Activated CD8-positive, alpha-beta memory T cell treated with anti-CD3 and anti-CD28 coated beads, Interleukin-2, amount 50 U/mL, for 4 hours (primary cell): ENCODE measurements at places on chromosomes 5 and 9.

DNA sequence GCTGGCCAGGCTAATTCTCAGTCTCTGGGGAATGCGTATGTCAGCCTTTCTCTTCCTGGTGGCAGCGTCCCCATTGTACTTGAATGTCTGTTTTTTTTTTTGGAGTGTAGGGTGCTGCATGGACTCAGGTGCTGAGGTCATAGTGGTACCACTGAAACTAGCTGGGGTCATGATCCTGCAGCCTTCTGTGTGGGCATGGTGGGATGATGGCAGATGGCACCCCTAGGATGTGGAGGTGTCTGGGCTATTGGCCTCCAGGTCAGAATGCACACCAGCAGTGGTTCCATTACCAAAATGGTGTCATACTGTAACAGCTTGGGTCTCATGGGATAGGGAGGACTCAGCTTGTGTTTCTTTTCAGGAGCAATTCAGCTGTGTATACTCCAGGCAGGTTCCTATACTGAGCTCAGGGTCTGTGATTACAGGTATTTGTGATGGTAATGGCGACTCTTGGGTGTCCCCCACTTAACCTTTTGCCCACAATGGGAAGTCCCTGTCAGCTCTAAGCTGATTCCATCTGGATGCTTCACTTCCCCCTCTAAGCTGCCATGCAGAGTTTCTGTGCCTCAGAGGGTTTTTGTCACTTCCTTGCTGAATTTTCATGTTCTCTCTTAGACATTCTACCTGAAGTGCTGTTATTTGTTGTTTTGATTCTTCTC is 17.9 kb downstream of the HSD17B4 start:
- DNase-seq = no peak

- no peak for DNase-seq
Observed at GRCh38 chr5:94694671-94695070, 76.2 kb downstream of the SLF1 start.

GRCh38 chr9:100474924-100475276 is 2.0 kb downstream of the TMEFF1 start:
- DNase-seq = no peak

DNA sequence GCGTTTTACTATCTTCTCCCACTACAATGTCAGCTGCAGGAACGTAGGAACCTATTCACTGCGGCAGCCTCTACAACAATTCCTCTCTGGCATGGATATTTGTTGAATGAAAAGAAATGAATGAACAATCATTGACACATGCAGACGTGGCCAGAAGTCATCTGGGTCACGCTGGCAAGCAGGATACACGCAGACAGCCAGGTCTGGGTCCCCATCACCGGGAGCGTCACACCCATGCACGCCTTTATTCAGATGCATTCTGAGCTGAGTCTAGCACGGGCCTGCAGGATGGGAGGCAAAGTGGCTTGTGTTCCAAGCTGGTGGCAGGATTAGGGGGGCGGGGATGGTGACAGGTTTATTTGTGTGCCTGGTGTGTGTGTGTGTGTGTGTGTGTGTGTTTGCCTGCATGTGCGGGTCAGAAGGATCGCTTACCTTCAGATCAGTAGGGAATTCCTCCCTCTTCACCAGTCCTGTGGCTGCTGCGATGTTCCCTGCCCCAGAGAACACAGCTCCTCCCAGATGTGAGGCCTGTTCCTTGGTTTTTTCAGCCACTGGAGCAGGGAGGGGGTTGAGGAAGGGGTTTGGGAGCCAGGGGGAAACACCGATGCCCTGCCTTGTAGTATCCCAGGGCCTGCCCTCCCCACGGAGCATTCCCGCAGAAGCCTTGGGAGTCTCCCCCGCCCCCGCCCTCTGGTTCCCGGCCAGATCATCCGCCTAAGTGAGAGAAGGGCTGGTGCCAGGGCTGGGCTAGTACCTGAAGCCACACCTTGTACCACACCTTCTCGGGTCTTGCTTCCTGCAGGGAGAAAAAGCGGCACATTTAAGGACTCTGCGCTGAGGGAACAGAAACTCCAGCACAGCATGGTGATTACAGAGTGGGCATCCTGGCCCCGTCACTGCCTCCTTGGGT is 4.1 kb downstream of the SNCB start:
- no peak for DNase-seq

DNA sequence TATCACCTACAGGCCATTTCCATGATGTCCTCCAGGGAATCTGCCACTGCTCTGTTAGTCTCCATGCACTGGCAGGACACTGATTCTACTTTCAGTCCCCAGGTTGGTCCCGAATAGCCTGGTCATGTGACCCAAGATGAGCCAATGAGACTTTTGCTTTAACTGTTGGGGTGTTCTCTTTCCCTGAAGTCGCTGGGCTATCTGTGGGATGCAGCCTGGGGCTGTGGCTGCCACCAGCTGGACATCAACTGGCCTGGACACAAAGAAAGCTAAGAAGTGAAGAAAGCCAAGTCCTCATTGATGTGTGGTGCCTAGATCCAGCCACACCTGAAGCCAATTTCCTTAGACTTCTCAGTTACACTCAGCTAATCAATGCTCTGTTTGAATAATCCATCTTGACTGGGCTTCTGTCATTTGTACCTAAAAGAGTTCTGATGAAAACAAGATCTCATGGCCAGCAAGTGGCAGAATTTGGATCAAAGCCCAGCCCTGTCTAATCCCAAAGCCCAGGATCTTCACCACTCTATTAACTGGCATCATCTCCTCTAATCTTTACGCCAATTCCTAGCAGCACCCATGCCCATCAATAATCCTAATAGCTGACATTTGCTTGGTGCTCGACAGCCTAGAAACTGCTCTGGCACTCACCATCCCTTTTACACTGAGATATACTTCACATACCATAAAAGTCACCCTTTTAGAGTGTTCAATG is 37.0 kb downstream of the SH3PXD2B start:
- no peak for DNase-seq

- DNase-seq = no peak
Observed at GRCh38 chr5:24904981-24905517, 260.3 kb upstream of the CDH10 start.

- no peak for DNase-seq
Observed at GRCh38 chr5:36079200-36079781, 12.6 kb upstream of the UGT3A2 start.

DNA sequence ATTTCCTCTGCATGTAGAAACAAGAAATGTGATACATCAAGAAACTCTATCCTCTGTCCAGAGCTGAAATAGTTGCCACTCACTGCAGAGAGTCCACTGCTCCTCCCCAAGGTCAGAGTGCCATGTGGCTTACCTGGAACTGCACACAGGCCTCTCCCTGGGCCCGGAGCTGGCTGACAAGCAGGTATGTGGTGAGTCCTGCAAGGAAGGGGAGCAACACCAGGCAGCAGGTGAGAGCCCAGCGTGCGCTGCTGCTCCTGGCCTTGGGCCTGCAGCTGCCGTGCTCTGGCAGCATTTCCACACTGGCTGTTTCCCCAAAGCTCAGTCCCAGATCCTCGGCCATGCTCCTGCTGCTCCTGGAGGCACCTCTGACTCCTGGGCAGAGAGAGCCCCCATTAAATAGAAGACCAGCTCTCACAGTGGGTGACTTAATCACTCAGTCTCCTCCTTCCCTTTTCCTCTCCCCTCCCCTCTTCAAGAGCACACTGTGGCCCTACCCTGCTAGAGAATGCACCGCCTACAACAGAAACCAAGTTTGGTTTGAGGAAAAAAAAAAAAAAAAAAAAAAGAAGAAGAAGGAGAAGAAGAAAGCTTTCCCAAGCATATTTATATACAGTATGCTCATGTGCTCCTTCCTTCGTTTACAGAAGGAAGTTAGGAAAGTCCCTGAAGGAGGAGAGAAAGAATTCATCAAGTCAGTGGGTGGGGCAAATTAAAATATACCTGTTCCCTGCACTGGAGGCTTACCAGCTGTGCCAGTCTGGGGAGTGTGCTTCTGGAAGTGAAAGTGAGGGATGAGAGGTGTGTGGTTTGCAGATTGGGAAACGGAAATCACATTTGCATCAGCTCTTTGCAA is at the start of gene TNFSF15:
TNFSF15 (minus strand) TSS at position 370 of the 856 bp plus-strand sequence; CDS start at position 343, 27 bp downstream.
- DNase-seq = no peak

DNA sequence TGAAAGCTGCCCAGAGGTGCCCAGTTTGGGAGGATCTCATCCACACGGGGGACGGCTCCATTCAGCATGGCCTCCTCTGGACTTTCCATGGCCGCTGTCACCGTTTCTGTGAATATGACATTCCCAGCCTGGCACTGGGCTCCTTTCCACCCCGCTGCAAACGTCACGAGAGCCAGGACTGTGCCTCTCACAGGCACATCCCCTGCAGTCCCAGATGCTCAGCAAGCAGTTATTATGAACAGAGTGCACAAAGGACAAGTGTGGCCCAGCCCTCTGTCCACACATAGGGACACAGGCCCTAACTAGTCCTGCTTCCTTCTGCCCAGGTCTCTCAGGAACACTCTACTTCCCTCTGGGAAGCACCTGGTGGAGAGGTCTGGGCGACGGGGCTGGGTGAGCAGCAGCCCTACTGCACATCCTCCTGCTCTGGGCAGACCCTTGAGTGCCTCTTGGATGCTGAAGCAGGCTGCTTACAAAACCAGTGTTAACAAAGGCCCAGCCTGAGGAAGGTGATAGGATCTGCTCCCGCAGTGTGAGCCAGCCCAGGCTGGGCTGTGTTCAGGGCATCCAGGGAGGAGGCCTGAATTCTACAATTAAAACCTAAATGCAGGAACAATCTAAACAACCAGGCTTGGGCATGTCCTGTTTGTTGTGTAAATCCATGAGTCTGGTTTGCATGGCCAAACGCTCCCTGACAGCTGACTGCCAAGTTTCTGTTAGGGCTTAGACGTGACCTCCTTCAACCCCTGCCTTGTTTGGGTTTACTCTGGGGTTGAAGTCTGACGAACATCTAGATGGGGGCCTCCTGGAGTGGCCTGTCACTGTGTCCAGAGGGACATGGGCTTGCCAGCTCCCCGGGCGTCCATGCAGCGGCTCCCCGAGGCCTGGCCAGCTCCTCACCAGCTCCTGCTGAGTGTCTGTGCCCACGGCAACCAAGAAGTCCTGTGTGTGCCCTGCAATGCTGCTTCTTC is 269.8 kb downstream of the GADD45G start:
- DNase-seq = no peak

DNA sequence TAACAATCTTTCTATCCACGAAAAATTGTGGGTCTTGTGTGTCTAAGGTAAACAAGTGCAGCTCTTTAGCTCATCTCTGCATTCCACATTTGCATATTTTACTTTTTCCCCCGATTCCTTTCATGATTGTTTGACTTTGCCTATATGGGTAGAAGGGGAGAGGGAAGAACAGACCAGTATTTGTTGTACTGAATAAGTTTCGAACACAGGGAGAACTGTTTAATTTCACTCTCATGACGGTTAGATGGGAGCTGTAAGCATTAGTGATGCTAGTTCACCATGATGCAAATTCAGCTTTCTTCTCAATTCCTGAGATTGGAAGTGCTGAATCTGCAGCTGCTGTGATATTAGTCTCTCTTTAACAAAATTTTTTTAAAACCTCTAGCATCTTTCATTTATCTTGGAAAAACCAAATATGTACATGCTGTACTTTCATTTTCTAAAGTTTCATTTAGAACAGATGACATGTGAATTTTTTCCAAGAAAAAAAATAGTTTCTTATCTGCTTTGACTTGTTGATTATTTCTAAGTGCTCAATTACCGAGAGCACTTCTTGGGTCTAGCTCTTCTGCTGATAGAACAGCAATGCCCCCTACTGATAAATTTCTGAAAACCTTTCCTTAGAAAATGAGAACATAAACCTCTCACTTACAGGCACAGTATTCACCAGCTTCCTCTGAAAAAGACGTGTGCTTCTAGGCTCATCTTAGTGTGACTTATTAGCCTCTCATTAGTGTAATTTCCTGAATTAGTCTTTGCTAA is 149.5 kb downstream of the BAAT start:
- no peak for DNase-seq

DNA sequence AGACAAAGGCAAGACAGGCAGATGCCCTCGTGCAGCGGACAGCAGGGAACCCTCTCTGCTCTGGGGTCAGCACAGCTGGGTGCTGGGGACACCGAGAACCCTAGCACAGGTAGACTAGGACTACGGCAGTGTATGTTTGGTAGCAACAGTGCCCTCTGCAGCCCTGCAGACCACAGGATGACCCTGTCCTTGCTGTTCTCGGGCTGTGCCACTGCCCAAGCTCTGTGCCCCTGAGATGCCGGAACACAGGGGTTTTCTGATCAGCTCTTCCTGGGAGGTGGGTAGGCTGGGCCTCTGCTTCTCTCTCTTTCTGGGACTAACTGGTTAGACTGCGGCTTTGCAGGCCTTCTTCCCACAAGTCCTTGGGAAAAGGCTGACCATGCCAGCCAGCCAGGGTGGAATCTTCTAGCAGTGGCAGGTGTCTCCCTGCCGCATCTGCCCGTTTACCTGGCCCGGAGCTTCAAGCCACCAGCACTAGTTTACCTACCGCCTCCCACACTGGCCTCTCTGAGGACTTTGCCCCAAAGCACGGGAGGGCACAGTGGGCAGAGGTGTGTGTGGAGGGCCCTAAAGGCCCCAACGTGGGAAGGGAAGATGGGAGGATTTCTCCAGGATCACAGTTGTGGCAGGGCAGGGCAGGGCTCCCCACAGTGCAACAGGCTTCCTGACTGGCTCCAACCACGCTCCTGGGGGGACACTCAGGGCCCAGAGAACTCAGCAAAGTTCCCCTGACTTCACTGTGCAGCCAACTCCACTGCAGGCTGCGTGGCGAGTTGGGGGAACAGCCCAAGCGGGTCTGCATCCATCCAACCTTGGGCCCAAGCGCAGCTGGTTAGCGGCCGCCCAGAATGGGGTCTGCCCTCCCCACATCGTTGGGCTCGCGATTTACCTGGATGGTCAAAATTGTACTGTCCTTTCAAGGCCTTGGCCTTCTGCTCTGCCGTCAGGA is 1.2 kb downstream of the UCK1 start:
- no peak for DNase-seq

GRCh38 chr9:19173598-19174125 is 46.4 kb upstream of the PLIN2 start:
- DNase-seq = no peak

GRCh38 chr9:94919376-94920098 is 193.0 kb downstream of the AOPEP start:
- no peak for DNase-seq

GRCh38 chr5:147949711-147950573 is 43.6 kb upstream of the C5orf46 start:
- DNase-seq = no peak

DNA sequence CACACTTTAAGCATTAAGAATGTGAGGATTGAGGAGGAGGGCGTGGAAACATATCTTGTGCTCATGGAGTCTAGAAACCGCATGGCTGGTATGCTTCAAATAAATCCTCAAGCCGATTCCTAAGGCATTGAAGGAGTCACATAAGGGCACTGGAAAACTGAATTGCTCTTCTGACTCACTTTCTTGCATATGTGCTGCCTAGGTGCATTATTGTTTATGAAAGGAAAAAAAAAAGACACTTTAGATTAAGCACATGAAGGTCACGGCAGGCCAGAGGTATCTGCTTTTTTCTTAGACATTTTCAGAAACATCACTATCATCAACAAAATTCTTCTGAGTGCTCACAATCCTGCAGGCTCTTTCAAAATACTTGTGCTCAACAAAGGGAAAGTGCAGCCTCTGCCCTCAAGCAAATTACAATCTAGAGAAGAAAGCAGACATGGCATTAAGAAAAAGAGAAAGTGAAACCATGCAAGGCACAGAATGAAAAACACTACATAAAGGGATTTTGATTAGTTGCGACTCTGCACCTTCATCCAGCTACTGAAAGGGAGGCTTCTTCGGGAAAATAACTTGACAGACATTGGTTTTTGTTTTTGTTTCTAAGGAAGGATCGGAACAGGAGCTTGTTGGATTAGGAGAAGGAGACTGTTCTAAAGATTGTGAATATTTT is 2117.6 kb downstream of the MAT2B start:
- no peak for DNase-seq
